NCI-H1105 (cell line): ENCODE measurements at places on chromosomes 3 and 15.

DNA sequence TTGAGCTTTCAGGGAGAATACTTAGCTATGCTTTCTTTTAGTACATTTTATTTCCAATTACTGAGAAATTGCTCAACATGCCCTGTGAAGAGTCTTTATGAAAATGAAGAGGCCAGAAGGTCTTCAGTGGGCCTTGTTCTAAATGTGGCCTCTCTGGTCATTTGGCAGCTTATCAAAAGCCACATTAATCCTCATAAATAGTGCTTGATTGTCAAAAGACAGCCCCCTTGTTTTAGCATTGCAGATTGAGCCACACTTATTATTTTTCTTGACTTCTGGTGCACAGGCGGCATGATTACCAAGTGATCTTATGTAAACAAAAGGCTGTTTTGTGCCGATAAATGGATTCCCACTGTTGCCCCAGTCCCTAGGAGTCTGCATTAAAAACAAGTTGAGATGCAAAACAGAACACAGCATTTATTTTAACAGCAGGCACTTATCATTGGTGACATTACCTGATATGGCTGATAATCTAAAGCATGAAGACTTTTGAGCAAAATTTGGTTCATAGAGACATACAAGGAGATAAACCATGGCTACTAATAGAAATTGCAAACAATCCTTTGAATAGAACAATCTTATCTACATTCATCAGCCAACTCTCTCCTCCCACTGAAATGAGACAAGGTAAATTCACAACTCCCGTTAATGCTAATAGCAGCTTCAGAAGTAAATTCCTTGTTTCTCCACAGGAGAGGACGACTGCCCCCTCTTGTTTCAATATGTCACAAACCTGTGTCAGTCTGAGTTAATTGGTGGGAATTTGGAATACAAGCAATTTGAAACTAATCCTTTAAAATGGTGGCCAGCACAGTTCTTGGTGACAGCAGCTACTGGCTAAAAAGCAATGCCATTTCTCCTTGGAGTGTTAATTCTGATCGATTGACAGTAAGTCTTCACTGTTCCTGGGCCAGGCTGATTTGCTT, 194.3 kb downstream of the NSUN3 start:
- DNase-seq = no peak

DNA sequence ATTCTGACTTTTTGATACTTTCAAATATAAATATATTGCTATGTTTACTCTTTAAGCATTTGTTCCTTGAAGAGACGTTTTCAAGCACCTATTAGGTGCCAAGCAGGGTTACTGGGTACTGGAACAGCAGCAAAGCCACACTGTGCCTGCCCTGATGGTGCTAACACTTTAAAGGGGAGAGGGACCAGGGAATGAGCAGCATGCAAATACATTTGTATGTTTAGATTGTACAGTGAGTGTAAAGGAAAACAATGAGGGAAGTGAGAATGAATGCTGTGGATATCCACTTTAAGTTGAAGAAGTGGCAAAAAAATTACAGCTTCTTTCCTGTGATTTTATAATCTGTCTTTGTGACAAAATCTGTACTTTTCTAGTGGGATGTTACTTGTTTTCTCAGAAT, 400.2 kb upstream of the ATP11B start:
- no peak for DNase-seq

- peak; percentile 1 for DNase-seq
Measured at GRCh38 chr3:89314454-89315098, 207.2 kb downstream of the EPHA3 start.

GRCh38 chr15:62428259-62428658, 263.2 kb upstream of the C2CD4B start:
- DNase-seq = no peak

DNA sequence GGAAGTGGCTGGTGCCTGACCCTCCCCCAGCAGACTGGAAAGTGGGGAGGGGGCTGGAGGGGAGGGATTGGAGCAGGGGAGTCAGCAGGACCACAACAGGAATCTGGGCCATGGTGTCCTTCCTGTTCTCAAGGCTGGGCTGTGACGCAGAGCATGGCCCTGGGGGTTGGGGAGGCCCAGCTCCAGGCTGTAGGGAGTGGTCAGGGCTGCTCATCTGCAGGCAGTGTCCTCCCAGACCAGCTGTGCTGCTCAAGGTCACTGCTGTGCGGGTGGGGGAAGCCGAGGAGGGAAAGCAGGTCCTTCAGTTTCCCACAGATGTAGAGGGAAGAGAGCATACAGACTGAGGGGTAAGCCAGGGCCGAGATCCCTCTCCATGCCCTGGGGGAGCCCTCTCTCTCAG, 40.7 kb downstream of the CYP11A1 start:
- DNase-seq = no peak

GRCh38 chr15:65087411-65087810, 10.9 kb downstream of the KBTBD13 start:
- DNase-seq = no peak

DNA sequence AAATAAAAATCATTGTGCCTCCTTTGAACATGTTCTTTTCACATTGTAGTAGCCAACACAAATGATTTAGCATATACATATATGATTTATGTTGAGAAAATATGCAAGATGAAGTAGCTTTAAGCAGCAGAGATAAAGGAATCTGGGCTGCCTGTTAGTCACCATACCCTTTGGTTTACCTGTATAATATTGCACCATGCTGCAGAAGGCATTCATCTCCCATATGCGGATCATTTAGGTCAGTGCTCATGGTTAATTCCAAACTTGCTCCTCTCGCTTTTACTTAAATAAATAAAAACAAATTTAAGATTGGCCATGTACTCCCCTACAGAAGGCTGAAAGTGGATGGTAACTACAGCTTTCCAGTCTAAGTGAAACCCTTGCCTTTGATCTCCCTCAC, 86.7 kb upstream of the TBL1XR1 start:
- DNase-seq = no peak

- DNase-seq = no peak
Measured at GRCh38 chr3:149089395-149089794, 3.1 kb upstream of the HLTF start.

DNA sequence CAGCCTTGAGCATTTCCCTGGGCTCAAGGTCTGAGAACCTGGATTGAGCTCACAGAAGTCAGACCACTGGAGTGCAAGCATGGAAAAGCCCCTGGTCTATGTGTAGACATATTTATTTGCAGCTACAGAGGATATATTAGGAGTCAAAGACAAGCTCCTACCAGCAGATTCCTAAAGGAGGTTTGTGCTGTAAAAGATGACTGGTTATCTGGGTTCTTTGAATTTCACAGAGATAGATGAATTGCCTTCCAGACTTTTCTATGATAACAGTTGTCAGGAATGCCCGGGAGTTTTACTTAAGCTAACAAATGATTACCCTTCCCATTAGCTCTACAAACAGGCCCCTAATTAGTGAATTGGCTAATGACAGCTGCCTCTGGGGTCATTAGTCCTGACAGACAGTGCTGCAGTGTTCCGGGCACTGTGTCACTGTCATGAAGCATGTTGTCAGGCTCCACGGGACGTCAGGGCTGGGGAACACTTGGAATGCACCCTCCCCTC, 48.8 kb upstream of the PLXNA1 start:
- DNase-seq = peak; percentile 62

DNA sequence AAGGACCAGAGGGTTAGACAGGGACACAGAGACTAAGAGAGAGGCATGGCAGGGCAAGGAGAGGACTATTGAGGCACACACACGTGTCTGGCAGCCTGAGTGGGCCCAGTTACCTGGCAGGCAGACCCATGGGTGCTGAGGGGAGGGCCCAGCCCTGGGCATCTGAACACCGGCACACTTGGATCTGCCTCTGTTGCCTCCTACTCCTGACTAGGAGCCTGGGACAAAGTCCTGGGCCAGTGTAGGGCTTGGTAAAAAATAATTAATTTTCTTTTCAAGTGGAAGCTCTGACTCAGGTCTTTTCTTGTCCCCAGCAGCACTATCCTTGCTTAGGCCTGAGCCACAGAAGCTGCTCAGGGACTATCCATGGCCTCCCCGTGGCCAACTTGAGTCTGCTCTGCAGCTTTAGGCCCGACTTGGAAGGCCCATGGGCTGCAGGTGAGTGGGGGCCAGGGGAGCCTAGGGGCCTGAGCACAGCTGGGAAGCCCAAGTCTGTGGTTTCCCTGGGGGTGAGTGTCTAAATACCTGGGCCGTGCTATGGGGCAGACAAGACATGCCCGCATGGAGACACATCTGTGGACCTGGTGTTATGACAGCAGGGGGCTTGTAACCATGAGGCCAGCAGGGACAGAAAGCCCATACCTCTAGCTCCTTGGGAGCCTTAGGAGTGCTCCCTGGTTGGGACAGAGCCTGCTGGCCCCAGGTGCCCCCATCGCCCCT, at the start of gene PTH1R:
PTH1R (plus strand) TSS at position 316 of the 720 bp plus-strand sequence. CDS start 5,839 bp downstream, outside the sequence.
- DNase-seq = no peak

- DNase-seq = no peak
Measured at GRCh38 chr15:32671339-32672325, 30.1 kb downstream of the SCG5 start.

DNA sequence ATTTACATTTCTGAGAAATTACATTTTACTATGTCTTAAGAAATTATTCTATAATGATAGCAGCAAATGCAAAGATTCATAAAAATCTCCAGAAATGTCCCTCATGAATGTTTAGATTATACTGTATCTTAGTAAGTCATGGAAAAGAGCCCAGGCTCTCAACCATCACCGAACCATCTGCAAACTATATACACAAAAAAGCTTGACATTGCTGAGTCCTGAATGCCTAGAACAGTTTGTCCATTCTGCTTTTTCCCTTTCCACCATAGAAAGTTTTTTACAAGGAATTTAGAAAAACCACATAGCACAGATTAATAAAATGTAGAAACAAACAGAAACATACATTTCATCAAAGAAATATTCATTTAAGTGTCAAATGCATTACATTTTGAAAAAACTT, 83.6 kb downstream of the MYO9A start:
- no peak for DNase-seq

- DNase-seq = no peak
Measured at GRCh38 chr3:171264758-171265157, 195.4 kb downstream of the TNIK start.

GRCh38 chr3:49013738-49014660, 4.4 kb downstream of the DALRD3 start:
- DNase-seq = no peak

DNA sequence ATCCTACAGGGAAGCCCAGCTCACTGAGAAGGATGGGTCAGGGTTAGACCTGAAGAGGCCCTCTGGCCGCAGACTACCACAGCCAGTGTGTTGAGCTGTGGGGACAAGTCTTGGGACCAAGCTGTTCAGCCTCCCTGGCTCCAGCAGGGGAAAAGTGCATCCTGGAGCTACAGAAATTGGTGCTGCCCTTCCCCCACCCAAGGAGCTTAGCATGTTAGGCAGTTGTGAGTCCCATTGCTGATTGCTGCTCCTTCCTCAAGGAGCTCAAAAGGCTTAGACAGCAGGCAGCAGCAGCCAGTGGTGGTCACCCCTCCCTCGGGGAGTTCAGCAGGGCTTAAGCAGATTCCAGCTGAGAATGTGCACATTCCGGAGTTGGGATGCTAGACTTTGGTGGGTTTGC, 165.6 kb downstream of the ATP8B4 start:
- no peak for DNase-seq

GRCh38 chr15:63054281-63054683, 11.7 kb downstream of the TPM1 start:
- no peak for DNase-seq

GRCh38 chr3:124035463-124036121, 43.7 kb upstream of the ROPN1 start:
- DNase-seq = no peak

- DNase-seq = no peak
Measured at GRCh38 chr15:68997930-68998777, 16.3 kb upstream of the NOX5 start.

DNA sequence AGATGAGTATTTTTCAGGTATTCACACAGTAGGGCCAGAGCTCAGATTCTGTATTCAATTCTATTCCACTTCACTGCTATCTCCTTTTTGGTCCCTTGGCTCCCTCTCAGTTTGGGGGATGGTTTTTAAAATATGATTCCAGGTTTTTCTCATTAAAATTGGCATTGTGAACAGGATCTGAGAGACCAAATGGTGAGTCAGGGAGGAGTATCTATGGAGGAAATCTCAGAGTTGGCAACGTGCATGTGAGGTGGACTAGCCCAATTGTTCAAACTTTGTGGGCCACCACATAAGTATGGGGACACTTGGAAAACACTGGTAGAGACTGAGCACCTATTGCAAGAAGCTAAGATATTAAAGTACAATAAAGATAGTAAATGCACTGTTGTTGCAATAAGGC, 53.9 kb upstream of the TTC14 start:
- no peak for DNase-seq
